Purkinje cell (primary cell): ENCODE measurements at places on chromosomes 4 and X. TPM values are rescaled to one million over a fixed set of nuclear protein-coding genes. Genes with fewer than 3 reads are reported as not detected.

The ASB12 gene
- polyA plus RNA-seq: not detected in 2 replicates

The SHROOM4 gene
- polyA plus RNA-seq: 0.07 TPM in 1 of 2 replicates, not detected in the other

The RBMXL3 gene
- not detected in 2 replicates for polyA plus RNA-seq

The AMOT gene
- 7.7 and 7.9 TPM in 2 replicates for polyA plus RNA-seq

The NUDT10 gene
- 11.0 and 16.6 TPM in 2 replicates for polyA plus RNA-seq

The CABS1 gene
- not detected in 2 replicates for polyA plus RNA-seq

The FAM9C gene
- polyA plus RNA-seq: not detected in 2 replicates

The DGKK gene
- not detected in 2 replicates for polyA plus RNA-seq

The PNMA5 gene
- polyA plus RNA-seq: 0.32 TPM in 1 of 2 replicates, not detected in the other

The SSX3 gene
- polyA plus RNA-seq: 0.32 TPM in 1 of 2 replicates, not detected in the other

The MAGEA8 gene
- polyA plus RNA-seq: not detected in 2 replicates
